ENCODE measurements at places on chromosomes 11 and 22.

GRCh38 chr11:80414181-80415165 is 973.6 kb upstream of the TENM4 start:
- no peak for DNase-seq

DNA sequence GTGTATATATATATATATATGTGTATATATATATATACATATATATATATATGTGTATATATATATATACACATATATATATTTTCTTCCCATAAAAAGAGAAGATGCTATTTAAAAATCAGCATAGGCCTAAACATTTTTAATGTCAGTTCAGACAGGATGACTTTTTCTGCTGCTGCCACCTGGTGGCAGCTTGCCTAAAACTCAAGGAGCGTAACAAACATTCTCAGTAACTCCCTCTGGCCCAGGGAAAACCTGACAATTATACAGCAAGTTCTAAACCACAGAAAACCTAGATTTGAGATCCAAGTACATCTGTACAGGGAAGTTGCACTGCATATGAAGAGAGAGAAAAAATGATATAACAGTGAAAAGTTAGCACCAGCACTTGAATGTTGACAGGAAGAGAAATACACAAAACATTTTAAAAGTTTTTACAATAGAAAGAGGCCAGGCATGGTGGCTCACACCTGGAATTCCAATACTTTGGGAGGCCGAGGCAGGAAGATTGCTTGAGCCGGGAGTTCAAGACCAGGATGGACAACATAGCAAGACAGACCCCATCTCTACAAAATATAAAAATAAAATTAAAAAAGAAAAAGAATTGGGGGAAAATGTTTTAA is 16.6 kb downstream of the OR8A1 start:
- DNase-seq = peak; percentile 19

DNA sequence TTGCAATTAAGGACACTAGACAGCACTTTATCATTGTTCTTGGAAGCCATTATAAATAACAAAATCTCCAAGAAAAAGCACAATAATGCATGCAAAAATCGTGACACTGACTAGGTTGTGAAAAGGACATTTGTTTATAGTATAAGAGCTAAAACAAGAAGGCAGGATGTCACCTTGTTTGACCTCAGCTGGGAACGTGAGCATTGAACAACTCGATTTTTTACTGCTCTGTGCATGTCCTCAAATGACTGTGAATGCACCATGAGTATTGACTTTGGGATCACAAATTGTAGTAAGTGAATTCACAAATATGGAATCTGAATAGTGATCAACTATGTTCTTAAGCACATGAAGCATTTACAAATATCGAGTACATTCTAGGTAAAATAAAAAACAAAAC is 35.3 kb upstream of the ARHGAP20 start:
- no peak for DNase-seq

DNA sequence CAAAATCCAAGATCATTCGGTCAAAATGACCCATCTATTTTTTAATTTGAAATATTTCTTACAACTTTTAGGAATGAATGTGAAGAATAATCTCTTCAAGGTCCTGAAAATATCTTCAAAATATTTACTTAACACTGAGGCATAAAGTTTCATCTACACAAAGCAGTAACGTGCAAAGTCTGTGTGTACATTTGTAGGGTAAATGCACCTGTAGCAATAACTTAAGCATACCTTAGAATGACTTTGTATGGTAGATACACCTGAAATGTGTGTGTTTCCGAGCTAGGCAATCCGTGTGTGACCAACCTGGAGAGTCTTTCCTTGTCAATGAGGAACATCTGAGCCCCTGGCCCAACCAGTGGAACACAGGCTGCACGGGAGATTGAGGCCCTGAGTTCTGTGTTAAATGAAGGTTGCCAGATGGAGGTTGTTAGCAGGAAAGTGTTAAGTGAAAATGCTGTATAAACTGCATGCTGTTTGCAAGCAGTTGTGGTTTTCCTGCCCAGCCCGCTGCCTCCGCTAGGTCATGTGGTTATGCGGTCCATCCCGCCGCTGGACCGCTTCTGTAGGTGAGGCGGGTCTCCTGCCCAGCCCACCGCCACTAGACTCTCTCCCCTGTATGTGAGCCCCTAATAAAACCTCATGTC is 7.6 kb upstream of the CTR9 start:
- no peak for DNase-seq

GRCh38 chr22:29457730-29458129 is 19.3 kb downstream of the RFPL1 start:
- DNase-seq = no peak

GRCh38 chr11:6747097-6747668 is 24.6 kb downstream of the OR2AG2 start:
- DNase-seq = no peak

DNA sequence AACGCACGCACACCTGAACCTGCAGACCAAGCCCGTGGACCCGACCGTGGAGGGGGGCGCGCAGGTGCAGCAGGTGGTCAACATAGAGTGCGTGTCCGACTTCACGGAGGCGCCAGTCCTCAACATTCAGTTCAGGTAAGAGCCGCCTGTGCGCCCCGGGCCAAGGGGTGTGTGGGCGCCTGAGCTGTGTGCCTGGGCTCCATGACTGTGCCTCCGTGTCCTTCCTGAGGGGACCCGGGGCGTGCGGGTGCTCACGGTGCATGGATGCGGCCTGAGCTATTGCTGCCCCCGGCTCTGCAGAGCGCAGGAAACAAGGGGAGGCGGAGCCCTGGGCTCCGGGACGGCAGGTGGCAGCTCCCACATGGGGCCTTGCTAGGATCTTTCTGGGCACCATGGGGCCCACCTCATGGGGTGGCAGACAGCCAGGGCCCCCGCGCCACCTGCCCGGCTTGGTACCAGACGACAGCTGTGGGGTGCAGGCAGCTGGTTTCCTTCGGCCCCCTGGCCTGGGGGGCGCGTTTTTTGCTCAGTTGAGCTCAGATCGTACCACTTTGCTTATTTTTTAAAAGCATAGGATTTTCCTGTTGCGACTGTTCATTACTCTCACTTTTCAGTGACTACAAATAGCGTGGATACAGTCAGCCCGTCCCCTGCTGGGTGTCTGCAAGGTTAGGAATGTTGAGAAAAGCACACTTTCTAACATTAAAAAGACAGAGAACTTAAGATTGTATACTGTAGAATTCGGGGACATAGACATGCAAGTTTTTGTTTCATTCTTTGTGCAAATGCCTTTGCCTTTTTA is 28.3 kb downstream of the MUC6 start:
- no peak for DNase-seq

GRCh38 chr11:131824771-131825170 is 454.4 kb downstream of the NTM start:
- DNase-seq = no peak

DNA sequence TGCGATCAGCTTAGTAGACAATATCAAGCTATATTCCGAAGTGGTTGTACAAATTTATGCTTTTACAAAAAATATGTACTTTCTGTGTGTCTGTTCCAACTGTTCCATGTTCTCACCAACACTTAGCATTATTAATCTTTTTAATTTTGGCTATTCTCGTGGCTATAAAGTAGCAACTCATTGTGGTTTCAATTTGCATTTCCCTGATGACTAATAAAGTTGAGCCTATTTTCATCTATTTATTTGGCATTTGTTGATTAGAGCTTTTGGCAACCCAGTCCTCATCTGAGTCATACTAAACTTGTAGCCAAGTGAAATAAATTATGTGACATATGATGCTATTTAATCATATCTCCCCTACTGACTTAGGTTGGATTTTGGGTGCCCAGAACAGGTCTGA is 115.9 kb downstream of the FBXO7 start:
- DNase-seq = no peak

GRCh38 chr11:31932879-31933278 is 121.8 kb upstream of the PAX6 start:
- DNase-seq = no peak

DNA sequence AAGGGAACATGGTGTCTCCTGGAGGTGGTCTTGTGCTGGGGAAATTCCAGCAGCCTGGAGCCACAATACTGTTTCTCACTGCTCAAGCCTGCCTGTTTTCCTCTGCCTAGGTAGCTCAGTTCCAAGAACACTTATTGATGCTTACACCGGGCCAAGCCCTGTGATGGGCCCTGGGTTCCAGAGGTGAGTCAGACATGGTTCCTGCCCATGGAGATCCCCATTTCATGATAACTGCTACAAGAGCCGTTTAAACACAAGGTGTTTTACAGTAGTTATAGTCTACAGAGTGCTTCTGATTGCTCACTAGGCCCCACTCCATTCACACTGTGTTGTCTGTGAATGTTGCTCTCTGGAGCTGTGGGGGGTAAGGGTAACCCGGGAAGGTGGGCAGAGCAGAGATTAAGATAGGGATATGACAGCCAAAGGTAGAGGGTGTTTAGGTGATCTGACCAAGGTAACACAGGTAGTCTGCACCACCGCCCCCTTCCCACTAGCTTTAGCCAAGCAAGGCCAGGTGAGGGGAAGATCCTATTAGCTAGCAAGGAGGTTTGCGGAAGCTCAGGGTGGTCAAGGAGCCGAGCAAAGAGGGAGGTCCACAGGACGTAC is 696 bp upstream of the MICAL2 start:
- no peak for DNase-seq

GRCh38 chr22:45541382-45541979 is 38.8 kb downstream of the FBLN1 start:
- DNase-seq = no peak

GRCh38 chr22:44666207-44666585 is 35.8 kb upstream of the PRR5 start:
- DNase-seq = no peak

- DNase-seq = no peak
Measured at GRCh38 chr22:16845465-16845864, 20.3 kb upstream of the XKR3 start.

DNA sequence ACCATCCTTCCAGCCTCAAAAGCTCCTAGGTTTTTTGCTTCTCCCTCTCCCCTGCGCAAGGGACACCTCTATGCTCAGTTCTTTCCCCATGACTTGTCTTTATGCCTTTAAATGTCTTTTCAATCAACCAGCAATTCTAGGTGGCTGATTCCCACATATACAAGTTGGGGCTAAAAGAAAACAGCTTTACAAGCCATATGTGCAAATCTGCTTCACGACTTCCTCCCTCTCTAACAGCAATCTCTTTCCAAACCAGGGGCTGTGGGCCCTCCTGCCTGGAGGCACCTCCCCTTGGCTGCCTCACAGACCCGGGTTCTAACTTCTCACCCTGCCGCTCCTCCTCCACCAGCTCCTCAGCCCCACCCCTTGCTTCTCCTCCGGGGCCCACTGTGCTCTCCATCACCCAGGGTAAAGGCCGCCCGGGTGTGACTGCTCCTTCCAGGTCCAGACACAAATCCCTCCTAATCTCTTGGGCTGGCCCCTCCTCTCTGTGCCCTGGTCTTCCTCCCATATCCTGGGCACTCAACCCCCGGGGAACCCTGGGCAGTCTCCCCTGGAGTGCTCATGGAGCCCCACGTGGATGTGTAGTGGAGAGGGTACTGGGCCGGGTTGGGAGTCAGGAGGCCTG is 14.1 kb downstream of the TMPRSS13 start:
- no peak for DNase-seq

GRCh38 chr11:693415-693831 is 1.6 kb downstream of the DEAF1 start:
- DNase-seq = no peak

- no peak for DNase-seq
Measured at GRCh38 chr22:26416256-26416655, 12.8 kb upstream of the ASPHD2 start.

Measured in activated T-cell treated with anti-CD3 and anti-CD28 coated beads for 4 hours (primary cell).